ENCODE measurements at places on chromosomes 13 and 19. TPM values are rescaled to one million over a fixed set of nuclear protein-coding genes. Genes with fewer than 3 reads are reported as not detected.

Gene C1QTNF9
- total RNA-seq, result not detected

Gene LDLR
- 86.7 TPM for total RNA-seq

Gene MUC16
- 0.23 TPM for total RNA-seq

Gene IZUMO2
- total RNA-seq, result not detected

Gene ZNF578
- total RNA-seq, result 9.8 TPM

Gene MOB3A
- 20.9 TPM for total RNA-seq

Gene SPIB
- total RNA-seq, result 0.11 TPM

Gene JAK3
- 3.2 TPM for total RNA-seq

Gene SOHLH2
- 15.7 TPM for total RNA-seq

Gene MAP4K1
- total RNA-seq, result 17.8 TPM

Gene CACNG6
- 1.8 TPM for total RNA-seq

DNA sequence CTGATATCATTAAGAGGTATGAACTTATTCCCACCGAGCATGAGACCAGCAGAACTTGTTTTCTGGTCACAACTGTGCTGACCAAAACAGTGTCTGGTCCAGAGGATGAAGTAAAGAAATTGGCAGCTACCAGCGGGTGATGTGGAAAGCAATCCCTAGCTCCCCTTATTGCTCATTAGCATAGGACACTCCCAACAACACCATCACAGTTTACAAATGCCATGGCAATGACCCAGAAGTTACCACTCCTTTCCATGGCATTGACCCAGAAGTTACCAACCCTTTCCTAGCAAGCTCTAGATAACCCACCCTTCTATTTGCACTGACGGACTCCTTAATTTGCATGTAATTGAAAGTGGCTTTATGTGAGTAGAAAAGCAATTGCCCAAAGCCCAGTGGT, 1856.1 kb downstream of the OLFM4 start:
- no peaks in the 10 kb centered on the region for H3K27me3 ChIP-seq
- no peak for DNase-seq
- no peak overlapping the region for H3K27ac ChIP-seq
- H3K4me3 ChIP-seq, result no peak overlapping the region
- no peaks in the 10 kb centered on the region for H3K36me3 ChIP-seq

GRCh38 chr19:6685482-6685881, 15.5 kb upstream of the TNFSF14 start:
- H3K4me3 ChIP-seq, result no peak overlapping the region
- no peaks in the 10 kb centered on the region for H3K36me3 ChIP-seq
- H3K27me3 ChIP-seq, result no peaks in the 10 kb centered on the region

DNA sequence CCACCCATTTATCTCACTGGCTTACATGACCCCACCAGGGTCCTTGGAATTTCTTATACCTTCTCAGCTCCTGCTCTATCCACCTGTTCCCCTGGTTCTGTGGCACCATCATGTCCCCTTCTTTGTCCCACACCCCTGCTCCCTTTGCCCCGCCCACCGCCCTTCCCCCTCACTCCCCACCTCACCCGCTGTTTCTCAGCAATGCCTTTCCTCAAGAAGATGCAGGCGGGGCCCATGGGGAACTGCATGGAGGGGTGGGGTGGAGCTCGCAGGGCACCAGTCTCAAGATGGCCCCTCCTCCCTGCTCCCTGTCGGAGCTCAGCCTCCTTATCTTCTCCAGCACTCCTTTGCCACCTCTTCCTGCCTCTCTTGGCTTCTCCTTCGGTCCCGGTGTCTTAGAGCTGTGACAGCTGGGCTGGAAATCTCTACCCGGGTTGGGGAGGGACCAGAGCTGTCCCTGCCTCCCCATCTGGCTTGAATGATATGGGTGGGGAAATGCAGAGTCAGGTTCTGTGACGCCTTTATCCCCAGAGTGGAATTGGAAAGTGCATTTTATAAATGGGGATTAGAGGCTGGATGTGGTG, at the start of gene CABP5:
Gene CABP5, minus strand, starts transcription at position 405 of the 584 bp plus-strand sequence. Its CDS starts 157 bp downstream, at position 248.
- no peaks in the 10 kb centered on the region for H3K36me3 ChIP-seq
- no peak for DNase-seq
- no peaks in the 10 kb centered on the region for H3K4me1 ChIP-seq
- H3K4me3 ChIP-seq, result no peak within 1 kb of the TSS
- no peak within 1 kb of the TSS for H3K27ac ChIP-seq

DNA sequence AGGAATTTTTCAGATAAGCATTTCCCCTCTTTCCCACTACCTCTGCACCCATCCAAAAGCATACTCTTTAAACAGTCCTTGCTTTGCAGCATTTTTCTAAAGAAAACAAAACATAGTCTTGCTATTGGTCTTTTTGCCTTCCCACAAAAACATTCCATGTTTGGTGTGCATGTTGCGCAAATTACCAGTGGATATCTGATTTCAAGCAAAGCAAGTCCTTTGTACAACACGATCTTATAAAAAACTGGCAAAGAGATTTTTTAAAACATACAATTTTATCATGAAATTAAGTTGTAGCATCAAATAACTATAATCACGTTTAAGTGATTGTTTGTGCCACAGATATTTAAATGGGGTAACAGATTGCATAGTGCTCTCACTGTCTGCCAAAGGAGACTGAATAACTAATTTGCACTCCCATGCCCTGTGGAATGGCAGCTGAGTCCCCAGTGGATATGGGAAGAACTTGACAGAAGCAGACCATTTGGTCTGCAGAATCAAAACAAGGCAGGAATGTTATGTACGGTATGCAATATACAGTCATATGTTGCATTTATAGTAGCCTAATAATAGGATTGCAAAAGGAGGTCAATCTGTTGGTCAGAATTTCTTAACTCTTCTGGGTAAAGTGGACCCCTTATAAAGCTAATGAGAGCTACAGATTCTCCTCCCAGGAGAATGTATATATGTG, 285.7 kb downstream of the TBC1D4 start:
- peak overlapping the region; percentile 91 for H3K27ac ChIP-seq
- no peaks in the 10 kb centered on the region for H3K4me1 ChIP-seq
- H3K27me3 ChIP-seq, result no peaks in the 10 kb centered on the region
- no peak for DNase-seq
- H3K4me3 ChIP-seq, result no peak overlapping the region

- DNase-seq, result no peak
- no peaks in the 10 kb centered on the region for H3K36me3 ChIP-seq
- no peak overlapping the region for H3K27ac ChIP-seq
- H3K4me1 ChIP-seq, result peaks cover 6% of the 10 kb centered on the region
- H3K27me3 ChIP-seq, result no peaks in the 10 kb centered on the region
Observed at GRCh38 chr19:44308011-44308410, 3.2 kb upstream of the ZNF235 start.

- H3K4me1 ChIP-seq, result no peaks in the 10 kb centered on the region
- no peak for DNase-seq
- no peaks in the 10 kb centered on the region for H3K36me3 ChIP-seq
- H3K27ac ChIP-seq, result no peak overlapping the region
- H3K4me3 ChIP-seq, result no peak overlapping the region
Observed at GRCh38 chr13:105925496-105925895, 610.0 kb downstream of the EFNB2 start.

- H3K4me3 ChIP-seq, result no peak overlapping the region
- H3K27ac ChIP-seq, result no peak overlapping the region
- no peak for DNase-seq
- H3K4me1 ChIP-seq, result no peaks in the 10 kb centered on the region
Observed at GRCh38 chr13:62663767-62664166, 1248.1 kb upstream of the PCDH20 start.

DNA sequence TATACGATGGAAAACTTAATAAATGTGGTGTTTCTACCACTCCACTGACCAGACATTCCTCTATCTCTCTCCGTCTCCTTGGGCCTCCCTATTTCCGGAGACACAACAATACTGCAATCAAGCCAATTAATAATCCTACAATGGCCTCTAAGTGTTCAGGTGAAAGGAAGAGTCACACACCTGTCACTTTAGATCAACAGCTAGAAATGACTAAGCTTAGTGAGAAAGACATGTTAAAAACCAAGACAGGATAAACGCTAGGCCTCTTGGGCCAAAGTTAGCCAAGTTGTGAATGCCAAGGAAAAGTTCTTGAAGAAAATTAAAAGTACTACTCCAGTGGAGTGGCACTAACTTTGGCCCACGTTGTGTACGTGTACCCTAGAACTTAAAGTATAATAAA, 22.5 kb downstream of the ZDHHC20 start:
- H3K4me1 ChIP-seq, result no peaks in the 10 kb centered on the region
- DNase-seq, result no peak
- no peaks in the 10 kb centered on the region for H3K27me3 ChIP-seq
- peaks cover 31% of the 10 kb centered on the region for H3K36me3 ChIP-seq
- no peak overlapping the region for H3K27ac ChIP-seq

DNA sequence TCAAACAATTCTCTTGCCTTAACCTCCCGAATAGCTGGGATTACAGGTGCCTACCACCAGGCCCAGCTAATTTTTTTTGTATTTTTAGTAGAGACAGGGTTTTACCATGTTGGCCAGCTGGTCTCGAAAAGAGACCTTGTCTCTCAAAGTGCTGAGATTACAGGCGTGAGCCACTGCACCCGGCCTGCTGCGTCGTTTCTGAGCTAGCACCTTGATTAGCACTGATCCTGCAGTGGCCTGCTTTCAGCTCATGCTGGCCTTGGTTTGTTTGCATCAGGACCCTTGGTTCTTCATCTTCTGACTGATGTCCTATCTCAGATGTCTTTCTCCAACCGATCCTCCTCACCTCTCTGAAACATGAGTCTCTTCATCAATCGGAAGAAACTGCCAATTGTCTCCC, 4.9 kb upstream of the TFDP1 start:
- no peak overlapping the region for H3K4me3 ChIP-seq
- H3K36me3 ChIP-seq, result no peaks in the 10 kb centered on the region

- H3K4me1 ChIP-seq, result peaks cover 18% of the 10 kb centered on the region
- DNase-seq, result peak; percentile 56
- H3K27ac ChIP-seq, result no peak overlapping the region
- no peak overlapping the region for H3K4me3 ChIP-seq
- peaks cover 2% of the 10 kb centered on the region for H3K36me3 ChIP-seq
Observed at GRCh38 chr19:48633148-48634035, 3.8 kb downstream of the DBP start.

DNA sequence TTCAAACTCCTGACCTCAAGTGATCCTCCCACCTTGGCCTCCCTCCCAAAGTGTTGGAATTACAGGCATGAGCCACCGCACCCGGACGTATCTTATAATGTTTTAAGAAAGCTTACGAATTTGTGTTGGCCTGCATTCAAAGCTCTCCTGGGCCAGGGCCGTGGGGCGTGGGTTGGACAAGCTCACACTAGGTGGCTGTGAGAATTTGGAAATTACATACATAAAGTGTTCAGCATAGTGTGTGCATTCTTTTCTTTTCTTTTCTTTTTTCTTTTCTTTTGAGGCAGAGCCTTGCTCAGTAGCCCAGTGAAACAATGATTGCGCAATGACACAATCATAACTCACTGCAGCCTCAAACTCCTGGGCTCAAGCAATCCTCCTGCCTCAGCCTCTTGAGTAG, 2.6 kb downstream of the ZSWIM4 start:
- H3K4me3 ChIP-seq, result no peak overlapping the region
- no peak overlapping the region for H3K27ac ChIP-seq
- DNase-seq, result no peak
- peaks cover 5% of the 10 kb centered on the region for H3K4me1 ChIP-seq

DNA sequence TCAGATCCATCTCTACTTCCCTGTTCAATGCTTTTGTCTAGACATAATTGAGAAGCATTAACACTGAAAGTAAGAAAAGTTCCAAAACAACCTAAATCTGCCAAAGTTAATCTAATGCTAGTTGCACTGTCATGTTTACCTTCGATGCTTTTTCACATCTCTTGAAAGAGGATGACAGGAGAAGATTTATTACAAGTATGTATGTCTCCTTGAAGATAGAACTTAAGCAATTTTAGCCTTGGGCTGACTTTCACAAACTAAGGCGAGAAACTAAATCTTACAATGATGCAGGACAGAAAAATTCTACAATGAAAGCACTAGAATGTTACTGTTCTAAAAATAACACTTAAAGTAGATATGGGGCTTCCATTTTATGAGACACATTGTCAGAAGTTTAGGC, 64.0 kb downstream of the MIPEP start:
- no peaks in the 10 kb centered on the region for H3K27me3 ChIP-seq
- no peaks in the 10 kb centered on the region for H3K4me1 ChIP-seq
- no peak overlapping the region for H3K4me3 ChIP-seq
- no peak overlapping the region for H3K27ac ChIP-seq
- DNase-seq, result no peak
- peaks cover 4% of the 10 kb centered on the region for H3K36me3 ChIP-seq

- H3K4me1 ChIP-seq, result no peaks in the 10 kb centered on the region
- H3K36me3 ChIP-seq, result no peaks in the 10 kb centered on the region
- H3K27ac ChIP-seq, result no peak overlapping the region
- H3K4me3 ChIP-seq, result no peak overlapping the region
Observed at GRCh38 chr13:107799001-107799400, 416.3 kb downstream of the LIG4 start.

DNA sequence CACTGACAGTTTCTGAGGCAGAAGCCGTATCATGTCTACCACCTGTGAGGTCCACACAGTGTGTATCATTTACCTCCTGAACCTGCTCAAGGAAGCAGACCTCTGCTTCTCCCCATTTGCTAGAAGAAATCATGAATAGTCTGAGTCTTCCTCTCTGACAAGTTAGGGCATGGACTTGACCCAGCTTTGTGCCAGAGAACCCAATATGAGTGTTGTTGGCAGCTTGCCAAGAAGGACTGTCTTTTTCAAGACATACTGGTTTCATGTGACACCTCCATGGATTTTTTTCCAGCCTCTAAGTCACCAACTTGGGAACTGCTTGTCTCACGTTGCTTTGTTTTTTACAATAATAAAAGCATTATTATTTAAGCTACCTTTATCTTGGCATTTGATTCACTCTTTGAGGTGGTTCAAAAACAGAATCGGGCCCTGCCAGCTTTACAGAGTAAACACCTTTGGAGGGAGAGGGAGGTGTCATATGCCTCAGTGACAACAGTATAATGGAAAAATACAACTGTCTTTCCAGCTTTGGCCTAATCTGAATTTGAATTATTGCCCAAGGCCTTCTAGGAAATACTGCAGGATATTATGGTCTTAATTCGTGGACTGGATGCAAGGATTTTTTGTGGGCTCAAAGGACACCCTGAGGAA, 9.6 kb downstream of the ZNF211 start:
- H3K36me3 ChIP-seq, result peaks cover 54% of the 10 kb centered on the region
- H3K4me1 ChIP-seq, result no peaks in the 10 kb centered on the region
- no peaks in the 10 kb centered on the region for H3K27me3 ChIP-seq
- no peak overlapping the region for H3K4me3 ChIP-seq
- H3K27ac ChIP-seq, result no peak overlapping the region

- no peak overlapping the region for H3K4me3 ChIP-seq
- H3K4me1 ChIP-seq, result no peaks in the 10 kb centered on the region
- peaks cover 46% of the 10 kb centered on the region for H3K36me3 ChIP-seq
- no peaks in the 10 kb centered on the region for H3K27me3 ChIP-seq
- DNase-seq, result no peak
Observed at GRCh38 chr13:100211016-100211710, 122.3 kb downstream of the PCCA start.

DNA sequence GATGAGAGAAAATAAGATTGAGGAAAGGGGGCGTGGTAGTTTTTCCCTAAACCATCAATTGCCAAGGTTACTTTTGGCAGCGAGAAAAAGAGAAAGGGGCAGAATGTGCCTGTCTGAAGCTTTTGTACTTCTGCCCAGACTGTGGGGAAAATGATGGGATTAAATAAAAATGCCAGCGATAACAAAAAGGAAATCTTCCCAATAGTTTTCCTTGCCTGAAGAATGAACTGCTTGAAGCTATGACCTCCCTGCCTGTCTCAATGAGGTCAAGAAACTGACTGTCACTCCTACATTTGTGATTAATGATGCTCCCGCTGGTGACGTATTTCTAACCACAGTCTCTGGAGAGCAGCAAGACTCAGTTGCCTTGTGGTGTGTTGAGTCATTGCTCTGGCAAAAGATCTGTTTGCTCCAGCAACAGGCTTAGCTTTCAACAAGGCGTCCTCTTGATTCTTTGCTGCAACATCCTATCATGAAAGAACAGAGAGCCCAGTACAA, 1051.5 kb downstream of the DIAPH3 start:
- H3K36me3 ChIP-seq, result no peaks in the 10 kb centered on the region
- no peak for DNase-seq
- H3K27me3 ChIP-seq, result no peaks in the 10 kb centered on the region
- peak overlapping the region; percentile 75 for H3K27ac ChIP-seq
- no peak overlapping the region for H3K4me3 ChIP-seq

Measured in endodermal cell (in vitro differentiated cells).